ENCODE measurements at places on chromosomes 7 and 10.

DNA sequence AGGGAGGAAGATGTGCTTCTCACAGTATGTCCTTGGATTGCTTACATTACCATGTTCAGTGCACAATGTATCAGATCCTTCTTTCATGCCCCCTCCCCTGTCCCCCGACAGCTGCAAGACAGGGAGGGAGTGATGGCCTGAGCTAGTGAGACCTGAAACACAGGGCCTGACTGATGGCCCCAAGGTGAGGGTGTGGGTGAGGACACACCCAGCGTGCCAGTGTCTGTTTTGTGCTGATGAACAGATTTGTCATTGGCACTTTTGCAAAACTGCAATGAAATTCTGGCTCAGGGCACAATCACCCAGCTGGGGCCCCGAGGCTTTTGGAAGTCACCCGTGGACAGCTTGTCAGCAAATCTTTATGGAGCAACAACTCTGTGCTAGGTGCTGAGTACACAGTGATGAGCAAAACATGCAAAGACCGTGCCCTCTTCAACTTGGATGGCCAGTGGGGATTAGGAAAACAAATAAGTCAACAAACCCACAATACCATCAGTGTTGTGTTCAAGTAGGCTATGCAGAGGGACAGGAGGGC, 59.4 kb upstream of the EMX2 start:
- no peak for DNase-seq

GRCh38 chr10:24231200-24231599, 22.3 kb downstream of the KIAA1217 start:
- DNase-seq = no peak

DNA sequence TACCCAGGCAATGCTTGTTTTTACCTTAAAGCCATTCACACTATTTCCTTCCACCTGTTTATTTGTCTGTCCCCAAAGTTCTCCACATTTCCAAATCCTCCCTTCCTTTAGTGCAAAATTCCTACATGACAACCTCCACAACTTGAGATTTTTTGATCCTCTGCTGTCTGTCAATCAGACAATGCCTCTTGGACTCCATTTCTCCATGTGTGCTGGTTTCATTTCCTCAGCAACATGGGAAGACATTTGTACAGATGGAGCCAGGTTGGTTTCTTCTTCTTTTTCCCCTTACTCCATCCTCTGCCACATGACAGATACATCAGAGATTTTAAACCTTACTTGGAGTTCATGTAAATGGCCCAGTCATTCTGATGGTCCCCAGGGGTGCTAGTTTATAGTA, 19.1 kb upstream of the GIMAP2 start:
- no peak for DNase-seq

DNA sequence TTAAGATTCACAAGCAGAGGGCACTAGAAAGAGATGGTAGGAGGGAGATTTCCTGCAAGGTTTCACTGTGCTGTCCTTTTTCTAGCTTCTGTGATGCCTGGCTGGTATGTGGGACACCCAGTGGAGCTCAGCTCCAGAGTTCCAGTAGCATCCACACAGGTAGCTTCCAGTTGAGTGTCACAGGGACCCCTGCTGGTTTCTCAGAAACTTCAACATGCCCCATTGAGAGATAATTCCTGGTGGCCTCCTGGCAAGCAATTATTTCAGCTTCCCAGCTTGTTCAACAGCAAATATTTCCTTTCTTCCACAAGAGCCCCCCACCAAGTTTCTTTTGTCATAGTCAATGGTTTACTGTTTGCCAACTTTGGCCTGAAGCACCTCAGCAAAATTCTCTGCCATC, 858.7 kb downstream of the REEP3 start:
- DNase-seq = no peak

GRCh38 chr7:38257350-38257677, 16.1 kb downstream of the TARP start:
- DNase-seq = no peak

GRCh38 chr7:1646957-1647891, 22.9 kb upstream of the ELFN1 start:
- no peak for DNase-seq

DNA sequence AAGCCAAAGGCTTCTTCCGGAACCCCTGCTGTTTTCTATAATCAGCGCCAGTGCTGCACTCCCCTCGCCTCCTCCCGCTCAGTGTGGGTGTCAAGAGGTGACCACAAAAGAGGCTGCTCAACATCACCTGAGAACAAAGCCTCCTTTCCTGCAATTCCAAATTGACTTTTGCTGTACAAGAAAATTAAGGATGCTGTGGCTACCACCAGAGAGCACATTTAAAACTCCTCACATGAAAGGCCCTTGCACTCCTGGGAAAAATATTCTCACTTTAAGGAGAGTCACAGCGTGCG, 96.4 kb downstream of the HIPK2 start:
- no peak for DNase-seq

GRCh38 chr7:155918720-155919390, 106.6 kb upstream of the SHH start:
- DNase-seq = no peak

- no peak for DNase-seq
These were observed 170.9 kb downstream of the CDK14 start for GRCh38 chr7:90766814-90767564.

GRCh38 chr7:145168427-145168826, 332.6 kb upstream of the TPK1 start:
- DNase-seq = no peak

GRCh38 chr10:115854740-115855435, 418.1 kb downstream of the GFRA1 start:
- DNase-seq = no peak

GRCh38 chr7:76269895-76270294, 32.6 kb upstream of the HSPB1 start:
- DNase-seq = no peak

DNA sequence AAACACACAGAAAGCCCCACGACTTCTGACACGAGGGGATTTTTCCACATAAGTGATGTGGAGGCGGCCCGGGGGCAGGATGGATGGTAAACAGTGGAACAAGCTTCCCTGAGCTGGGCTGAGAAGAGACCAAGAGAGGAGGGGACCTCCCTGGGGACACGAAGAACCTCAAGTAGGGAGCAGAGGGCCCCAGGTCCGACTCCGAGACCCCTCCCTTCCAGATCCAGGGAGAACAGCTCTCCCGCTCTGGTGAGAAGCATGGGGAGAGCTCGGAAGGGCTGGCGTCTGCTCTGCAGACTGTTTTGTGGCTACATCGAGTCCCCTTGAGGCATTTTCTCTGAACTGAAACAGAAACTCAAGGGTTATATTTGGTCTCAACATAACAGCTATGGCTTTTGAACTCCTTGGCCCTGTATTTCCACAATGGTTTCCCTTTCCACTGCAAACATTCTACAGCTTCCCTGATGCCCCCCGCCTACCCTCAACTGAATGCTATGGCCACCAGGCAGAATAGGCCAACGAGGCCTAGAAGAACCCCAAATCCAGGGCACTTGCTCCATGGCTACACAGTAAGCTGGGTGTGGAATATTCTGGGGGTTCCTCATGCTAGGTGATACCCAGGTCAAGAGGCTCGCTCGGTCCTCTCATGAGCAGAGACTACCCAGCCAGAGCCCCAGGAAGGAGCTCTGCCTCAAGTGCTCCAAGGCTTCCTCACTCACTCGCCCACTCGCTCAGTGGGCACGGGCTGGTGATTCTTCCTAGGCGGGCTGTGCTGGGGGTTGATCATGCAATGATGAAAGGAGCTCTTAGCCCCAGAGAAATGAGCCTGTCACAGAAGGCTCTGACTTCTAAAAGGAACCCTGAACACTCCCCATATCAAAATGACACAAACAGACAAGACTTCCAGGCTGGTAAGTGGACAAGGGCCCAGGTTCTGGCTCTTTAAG, 47.5 kb downstream of the FAM53B start:
- DNase-seq = no peak

DNA sequence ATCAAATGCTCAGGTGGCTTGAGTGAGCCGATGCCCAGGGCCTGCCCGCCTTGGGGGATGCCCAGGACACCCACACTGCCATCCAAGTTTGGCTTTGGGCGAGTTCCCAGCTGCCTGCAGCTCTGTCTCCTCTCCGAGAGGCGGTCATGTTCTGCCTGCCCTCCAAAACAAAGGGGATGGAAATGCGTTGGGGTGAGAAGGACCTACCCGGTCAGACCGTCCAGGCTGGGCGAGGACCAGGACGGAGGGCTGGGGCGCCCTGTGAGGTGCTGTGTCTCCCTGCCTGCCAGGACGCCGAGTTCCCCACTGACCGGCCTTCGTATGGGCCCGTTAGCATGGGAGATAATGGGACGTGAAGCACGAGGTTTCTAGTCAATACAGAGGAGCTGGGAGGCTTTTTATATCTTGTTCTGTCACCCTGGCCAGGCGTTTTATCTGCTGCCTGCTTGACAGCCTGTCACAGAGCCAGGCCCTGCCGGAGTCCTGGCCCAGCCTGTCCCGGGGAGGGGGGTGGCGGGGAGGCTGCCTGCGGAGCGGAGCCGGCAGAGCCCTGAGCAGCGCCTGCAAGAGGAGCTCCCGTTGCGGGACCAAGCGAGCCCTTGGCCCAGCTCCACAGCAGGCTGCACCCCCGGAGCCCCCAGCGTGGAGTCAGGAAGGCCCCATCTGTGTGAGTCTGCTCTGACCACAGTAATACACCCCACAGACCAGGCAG, 22.0 kb upstream of the ELFN1 start:
- no peak for DNase-seq

DNA sequence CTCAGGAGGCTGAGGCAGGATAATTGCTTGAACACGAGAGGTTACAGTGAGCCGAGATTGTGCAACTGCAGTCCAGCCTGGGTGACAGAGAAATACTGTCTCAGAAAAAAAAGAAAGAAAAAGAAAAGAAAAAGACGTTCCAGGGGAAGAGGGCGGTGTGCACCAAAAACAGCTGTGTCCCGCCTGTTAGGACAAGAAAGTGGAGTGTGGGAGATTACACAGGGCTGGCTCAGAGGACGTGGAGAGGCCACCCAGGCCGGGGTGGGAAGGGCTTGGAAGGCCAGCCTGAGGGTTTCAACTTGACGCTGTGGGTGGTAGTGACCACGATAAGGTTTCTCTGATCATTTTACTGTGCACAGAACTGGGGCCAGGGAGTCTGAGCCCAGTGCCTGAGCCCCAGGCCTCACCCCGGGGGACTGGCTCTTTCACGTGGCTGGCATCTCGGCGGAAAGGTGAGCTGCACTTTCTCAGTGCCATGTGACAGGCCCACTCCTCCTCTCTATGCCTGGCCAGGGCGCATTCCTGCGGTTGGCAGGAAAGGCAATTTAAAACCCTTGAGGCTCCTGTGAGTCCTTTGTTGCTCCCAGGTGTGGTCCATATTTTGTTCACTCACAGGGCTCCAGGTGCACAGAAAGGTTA, 13.9 kb downstream of the RHBDD2 start:
- DNase-seq = no peak

DNA sequence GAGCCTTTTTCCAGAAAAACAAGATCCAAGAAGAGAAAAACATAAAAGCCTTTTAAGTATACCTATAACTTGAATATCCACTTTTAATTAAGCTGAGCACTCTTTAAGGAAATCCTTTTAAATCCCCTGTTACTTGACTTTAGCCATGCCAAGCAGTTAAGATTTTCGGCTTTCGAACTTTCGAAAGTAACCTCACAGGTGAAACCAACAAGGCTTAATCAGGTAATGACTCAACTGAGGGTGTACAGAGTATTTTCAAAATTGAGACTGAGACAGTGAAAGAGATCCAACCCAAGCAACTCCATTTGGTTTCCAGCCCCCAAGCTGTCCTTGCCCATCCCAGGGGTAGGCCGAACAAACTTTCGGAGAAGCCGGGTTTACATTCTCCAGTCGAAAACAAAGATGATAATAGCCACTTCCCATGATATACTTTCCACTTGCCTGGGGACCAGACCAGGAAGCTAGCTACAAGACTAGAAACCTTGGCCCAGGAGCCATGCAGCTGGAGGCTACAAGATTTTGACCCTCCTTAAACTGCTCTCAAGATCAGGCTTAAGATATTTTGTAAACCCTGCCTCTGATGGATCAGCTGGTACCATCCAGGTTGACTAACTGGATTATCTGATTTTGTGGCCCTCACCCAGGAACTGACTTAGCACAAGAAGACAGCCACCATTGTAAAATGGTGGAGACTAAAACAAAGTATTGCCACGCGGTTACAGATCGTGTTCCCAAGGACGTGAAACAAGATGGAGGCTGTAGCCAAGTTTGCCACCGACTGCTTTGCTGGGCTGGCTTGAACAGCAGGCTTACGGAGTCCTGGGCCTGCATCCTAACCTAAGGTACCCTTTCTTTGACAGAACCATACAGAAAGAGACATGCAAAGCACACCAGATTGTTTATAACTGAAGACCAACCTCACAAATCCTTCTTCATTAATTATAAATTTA, 32.3 kb downstream of the C1GALT1 start:
- DNase-seq = no peak

DNA sequence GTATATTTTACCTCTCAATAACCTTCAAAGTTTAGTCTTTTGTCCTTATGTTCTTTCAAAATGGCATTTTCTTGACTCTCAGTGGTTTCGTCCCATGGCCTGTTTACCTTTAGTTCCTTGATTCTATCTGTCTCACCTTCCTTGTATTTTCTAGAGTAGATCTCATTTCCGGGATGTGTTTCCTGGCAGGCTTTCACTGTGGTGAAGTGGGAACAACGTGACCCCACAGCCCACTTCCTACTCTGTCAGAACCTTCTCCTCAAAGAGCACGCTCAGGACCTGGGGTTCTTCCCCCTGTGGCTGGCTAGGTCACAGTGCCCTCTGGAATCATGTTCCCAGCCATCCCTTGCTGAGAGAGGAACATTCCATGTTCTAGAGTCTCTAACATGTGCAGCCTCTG, 129.9 kb upstream of the ZNF32 start:
- no peak for DNase-seq

- no peak for DNase-seq
These were observed 9.2 kb downstream of the CCDC201 start for GRCh38 chr7:45863715-45864114.

- DNase-seq = no peak
These were observed 48.6 kb upstream of the SLIT1 start for GRCh38 chr10:97234400-97234799.

GRCh38 chr7:40232242-40232893, 97.6 kb downstream of the SUGCT start:
- DNase-seq = no peak

GRCh38 chr10:110225441-110225755, 18.0 kb downstream of the MXI1 start:
- DNase-seq = no peak

DNA sequence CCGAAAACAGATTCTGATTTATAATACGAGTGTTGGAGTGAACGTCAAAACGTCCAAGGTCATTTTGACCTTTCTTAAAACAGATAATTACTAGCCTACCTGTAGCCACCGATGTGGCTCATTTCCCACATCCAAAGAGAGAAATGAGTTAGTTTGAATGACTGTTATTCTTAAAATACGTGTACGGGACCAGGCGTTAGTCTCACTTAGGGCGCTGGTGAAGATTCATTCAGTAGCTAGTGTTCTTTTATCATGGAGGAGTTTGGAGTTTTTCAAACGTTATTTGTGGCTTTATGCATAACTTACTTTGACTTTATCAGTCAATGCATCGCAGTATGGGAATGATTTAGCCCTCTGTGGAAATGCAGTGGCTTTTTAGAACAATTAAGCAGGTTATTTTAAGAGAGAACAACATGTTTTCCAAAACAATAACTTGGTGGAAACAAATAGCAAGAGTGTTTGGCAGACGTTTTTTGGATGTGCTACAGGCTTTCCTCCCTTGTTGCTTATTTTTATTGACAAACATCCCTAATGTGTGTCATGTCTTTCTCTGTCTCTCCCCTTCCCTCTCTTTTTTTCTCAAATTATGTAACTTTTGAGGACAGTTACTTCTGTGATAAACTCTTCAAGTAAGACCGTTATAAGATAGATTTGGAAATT, 1.6 kb downstream of the BICC1 start:
- no peak for DNase-seq

GRCh38 chr7:99381664-99382075, 7.1 kb downstream of the ARPC1B start:
- no peak for DNase-seq

Measured in stimulated activated CD8-positive, alpha-beta memory T cell treated with anti-CD3 and anti-CD28 coated beads, Interleukin-2, amount 100 ng/mL, for 1 hour (primary cell).